Vein endothelial cell (primary cell): ENCODE measurements at places on chromosomes 7 and 10. TPM values are rescaled to one million over a fixed set of nuclear protein-coding genes. Genes with fewer than 3 reads are reported as not detected.

Gene RGR
- not detected in 2 replicates for total RNA-seq

Gene HACD1
- total RNA-seq = 11.1 and 15.3 TPM in 2 replicates

Gene IFIT2
- 2.3 and 2.7 TPM in 2 replicates for total RNA-seq

Gene NKX1-2
- total RNA-seq = not detected in 2 replicates
